ENCODE measurements at places on chromosomes 2 and 18.

GRCh38 chr2:37555457-37555856 lies 116.0 kb downstream of the CDC42EP3 start:
- DNase-seq: no peak

GRCh38 chr2:206160125-206160806 lies 571 bp downstream of the EEF1B2 start:
- no peak for DNase-seq

GRCh38 chr18:27114842-27115241 lies 70.3 kb downstream of the CHST9 start:
- no peak for DNase-seq

GRCh38 chr2:2662037-2662846 lies 331.2 kb upstream of the MYT1L start:
- no peak for DNase-seq

GRCh38 chr2:1550658-1551316 lies 137.5 kb downstream of the TPO start:
- DNase-seq: peak; percentile 24

GRCh38 chr2:113175736-113176695 lies 2.2 kb downstream of the PSD4 start:
- no peak for DNase-seq

DNA sequence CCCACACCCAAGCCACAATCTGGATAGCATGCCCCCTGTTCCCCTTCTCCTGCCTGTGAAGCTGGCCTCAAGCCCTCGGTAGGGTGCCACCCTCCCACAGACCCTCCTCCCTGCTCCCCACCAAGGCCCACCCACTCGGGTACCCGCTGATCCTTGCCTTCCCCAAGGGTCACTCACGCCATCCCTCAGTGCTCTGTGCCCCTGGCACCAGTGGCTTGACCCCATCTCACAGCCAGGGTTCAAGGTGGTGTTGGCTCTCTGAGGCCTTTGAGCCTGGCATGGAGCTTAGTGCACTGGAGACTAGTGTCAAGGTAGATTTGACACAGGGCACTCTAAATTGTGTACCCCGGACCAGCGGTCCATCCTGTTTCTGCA lies 11.9 kb downstream of the ADRA2B start:
- DNase-seq: no peak

DNA sequence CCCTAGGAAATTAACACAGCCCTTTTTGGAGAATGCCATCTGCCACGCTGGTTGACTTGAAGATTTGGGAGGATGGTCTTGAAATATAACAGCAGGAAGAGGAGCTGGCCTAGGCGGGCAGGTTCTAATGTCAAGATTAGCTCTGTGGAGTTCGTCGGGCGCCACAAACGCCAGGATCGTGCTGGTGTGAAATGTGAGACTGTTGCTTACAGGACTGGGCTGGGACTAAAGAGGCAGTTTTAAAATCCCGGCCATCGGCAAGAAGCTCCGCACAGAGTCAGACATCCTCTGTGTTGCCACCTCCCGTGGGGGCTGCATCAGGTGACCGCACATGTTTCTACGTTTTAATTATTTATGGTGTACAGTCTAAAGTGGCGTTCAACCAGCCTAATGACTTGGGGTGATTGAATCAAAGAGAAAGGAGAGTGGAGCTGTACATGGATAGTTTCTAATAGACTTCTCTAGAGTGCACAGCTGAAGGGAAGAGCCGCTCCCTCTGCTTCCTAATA lies 99.4 kb upstream of the BCL11A start:
- DNase-seq: no peak

DNA sequence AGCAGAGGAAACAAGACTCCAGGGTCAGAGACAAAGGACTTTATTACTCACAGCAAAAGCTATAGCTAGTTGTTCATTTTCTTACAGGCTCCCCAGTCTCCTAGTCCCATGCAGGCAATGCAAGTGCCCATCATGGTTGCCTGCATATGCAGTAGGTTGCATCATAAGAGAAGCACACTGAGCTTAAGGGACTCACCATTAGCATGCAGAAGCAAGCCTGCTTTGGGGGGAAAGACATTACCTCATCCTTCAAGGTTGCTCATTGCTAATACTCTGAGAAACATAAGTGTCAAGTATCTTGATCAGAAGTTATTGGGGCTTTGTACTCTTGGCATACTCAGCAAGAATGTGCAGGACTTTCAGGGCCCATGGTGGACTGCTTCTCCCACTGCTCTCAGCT lies 114.6 kb upstream of the CCDC68 start:
- no peak for DNase-seq

DNA sequence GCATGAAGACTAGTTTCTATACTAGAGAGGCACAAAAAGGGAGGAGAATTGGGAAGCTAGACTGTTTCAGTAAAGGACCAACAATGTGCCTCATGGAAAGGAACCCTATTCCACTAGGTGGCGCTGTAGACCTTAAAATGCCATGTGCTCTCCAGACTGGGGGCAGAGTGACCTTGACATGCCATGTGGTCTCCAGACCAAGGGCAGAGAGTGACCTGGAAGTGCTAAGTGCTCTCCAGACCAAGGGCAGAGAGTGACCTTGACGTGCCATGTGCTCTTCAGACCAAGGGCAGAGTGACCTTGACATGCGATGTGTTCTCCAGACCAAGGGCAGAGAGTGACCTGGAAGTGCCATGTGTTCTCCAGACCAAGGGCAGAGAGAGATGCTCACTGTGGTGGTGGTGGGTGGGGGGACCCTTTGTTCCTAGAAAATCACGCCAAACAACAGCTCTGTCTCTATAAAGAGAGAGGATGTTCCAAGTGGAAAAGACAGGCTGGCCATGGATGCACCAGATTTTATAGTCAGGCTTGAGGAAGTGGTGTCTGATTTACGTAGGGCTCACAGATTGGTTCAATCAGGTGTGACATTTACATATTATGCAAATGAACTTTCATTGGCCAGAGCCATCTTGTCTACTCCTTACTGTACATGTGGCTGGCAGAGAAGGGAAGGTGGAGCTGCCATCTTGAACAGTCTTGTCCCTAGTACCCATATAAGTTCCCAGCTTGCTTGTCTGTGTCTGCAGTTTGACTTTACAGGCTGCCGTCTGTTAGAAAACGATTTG lies 344.0 kb upstream of the DDX18 start:
- no peak for DNase-seq

- no peak for DNase-seq
These were observed 648.9 kb upstream of the SALL3 start for GRCh38 chr18:78330766-78331165.

DNA sequence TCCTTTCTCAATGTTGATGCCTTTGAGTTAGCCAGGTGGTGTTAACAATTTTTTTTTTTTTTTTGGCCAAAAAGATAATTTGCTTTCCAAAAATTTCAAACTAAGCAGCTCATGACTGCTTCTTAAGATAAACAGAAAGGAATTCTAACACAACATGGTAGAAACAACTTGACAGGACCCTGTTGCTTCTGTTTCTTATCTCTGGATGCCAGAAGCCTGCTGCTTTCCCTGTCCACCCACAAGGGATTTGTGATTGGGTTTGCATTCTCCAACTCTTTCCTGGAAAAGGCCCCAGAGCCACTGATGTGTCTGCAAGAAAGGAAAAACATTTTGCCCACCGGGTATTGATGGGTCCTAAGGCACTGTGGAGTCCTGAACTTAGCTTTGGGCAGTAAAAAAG lies 217.2 kb upstream of the PKDCC start:
- no peak for DNase-seq

GRCh38 chr2:7674606-7675005 lies 757.4 kb downstream of the RNF144A start:
- no peak for DNase-seq

DNA sequence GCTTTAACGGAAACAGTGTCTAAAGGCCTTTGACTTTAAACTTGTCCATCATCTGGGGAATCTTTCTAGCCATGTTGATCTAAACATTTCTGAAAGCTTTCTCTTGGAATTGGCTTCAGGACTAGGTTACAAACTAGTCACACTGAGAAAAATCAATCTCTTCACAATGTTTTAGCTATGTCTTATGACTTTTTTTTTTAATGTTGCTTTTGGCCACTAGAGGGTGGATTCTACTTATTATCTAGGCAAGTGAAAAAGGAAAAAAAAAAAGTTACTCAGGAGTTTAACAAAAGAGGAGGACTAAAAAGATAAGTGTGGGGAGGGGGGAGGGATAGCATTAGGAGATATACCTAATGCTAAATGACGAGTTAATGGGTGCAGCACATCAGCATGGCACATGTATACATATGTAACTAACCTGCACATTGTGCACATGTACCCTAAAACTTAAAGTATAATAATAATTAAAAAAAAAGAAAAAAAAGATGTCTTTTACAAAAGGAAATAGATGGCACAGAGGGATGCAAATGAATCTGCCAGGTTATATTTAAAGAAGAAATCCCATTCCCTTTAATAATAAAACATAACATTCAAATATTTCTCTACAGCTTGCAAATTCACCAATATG lies 160.4 kb upstream of the PID1 start:
- no peak for DNase-seq

GRCh38 chr2:172693037-172693436 lies 42.6 kb upstream of the RAPGEF4 start:
- DNase-seq: no peak

- no peak for DNase-seq
These were observed 33.7 kb upstream of the MRPL33 start for GRCh38 chr2:27737676-27738348.

- no peak for DNase-seq
These were observed 180.4 kb upstream of the ZFP36L2 start for GRCh38 chr2:43406651-43407279.

DNA sequence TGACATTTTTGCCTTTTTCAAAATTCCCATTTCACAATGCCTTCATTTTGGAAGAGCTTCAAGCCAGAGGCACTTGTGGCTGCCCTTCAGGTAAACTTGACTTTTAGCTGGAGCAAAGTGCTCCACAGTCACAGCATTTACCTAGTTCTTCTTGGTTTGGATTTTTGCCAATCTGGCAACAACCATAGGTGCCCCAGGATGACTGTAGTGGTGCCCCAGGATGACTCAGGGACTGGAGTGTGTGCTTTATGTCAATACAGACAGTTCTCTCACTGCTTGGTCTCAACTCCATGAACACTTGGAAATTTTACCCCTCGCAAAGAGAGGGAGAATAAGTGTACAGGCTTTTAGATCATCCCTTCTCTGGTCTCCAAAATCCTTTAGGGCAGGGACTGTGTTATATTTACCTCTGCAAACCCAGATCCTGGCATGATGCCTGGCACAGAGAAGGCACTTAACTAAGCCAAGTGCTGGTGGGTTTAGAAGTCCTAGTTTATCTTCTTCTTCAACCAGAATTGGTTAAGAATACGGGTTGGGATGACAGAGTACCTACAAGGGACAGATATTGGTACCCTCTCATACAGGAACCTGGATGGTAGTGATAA lies 15.3 kb upstream of the PTPN4 start:
- DNase-seq: no peak
